Activated T-cell treated with anti-CD3 and anti-CD28 coated beads for 48 hours (primary cell): ENCODE measurements at places on chromosomes 6 and 20.

- DNase-seq = no peak
These were observed 70.9 kb upstream of the TBX18 start for GRCh38 chr6:84835340-84835739.

DNA sequence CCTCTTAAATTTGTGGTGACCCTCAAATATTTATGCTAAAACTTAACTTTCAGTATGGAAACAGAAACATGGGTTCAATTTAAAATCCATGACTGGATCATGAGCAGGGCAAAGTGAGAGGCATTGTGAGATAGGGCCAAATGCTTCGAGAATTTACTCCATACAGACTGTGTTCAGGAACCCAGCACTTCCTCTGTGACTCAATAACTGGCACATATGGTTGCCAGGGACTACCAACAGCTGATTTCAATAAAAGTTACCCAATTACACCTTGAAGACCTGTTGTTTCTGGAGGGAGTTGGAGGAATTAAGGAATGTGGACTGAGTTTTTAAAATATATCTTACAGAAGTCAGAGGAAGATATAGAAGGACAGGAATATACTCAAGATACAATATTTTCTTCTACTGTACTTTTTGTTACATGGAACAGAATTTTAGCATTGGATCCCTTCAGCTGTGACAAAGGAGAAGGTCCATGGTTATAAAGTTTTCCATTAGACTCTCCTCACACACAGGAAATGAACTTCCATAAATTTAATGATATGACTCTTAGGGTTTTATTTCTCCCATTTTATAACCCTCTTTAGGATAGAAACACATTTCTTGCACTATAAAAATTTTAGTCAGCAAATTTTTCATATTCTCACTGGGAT lies 258.5 kb downstream of the KHDC1L start:
- DNase-seq = no peak

GRCh38 chr6:52369234-52369633 lies 7.3 kb downstream of the PAQR8 start:
- no peak for DNase-seq

DNA sequence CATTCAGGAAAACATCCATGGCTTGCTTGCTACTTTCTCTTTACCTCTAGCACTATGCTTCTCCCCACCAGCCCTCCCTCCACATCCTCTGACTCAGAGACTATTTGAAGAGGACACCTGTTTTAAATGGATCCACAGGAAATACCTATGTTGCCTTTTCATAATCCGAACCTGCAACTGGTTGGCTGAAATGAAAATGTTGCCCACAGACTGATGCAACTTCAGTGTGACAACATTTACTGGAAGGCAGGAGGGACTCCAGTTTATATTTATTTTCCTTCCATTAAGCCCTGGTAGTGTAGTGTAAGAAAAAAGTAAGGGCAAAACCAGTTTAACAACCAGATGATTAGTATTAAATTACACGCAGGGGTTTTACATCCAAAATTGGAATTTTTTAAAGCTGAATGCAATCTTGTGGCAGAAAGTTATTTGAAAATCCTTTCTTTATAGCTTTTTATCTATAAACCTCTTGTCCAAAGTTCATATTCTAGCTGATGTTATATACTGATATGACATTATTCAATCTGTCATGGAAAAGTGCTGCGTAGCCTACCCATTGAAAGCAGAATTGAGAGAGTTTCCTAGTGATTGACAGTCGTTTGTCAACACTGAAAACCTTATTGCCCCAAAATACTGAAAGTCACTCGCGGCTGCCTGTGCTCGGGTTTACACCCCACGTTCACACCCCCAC lies 881 bp upstream of the AIG1 start:
- DNase-seq = no peak

DNA sequence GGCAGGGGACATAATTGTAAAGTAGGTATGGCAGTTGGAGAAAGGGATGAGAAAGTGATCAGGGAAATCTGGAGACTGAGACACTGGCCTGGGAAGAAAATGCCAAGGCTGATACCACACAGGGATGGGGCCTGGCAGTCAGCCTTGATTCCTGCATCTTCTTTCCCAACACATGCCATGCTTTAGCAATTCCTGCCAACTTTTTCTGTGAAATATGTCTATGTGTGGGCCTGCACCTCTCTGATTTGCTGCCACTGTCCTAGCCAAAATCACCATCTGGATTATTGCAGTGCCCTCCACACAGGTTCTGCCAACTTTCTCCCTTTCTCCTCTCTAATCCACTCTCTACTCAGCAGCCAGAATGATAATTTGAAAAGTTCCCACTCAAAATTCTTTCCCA lies 759.8 kb upstream of the CITED2 start:
- no peak for DNase-seq

GRCh38 chr6:117188627-117189201 lies 76.6 kb upstream of the VGLL2 start:
- no peak for DNase-seq

GRCh38 chr20:10419550-10420133 lies 14.4 kb downstream of the MKKS start:
- DNase-seq = no peak

- no peak for DNase-seq
These were observed 2.1 kb upstream of the PPP1R18 start for GRCh38 chr6:30688569-30688968.

DNA sequence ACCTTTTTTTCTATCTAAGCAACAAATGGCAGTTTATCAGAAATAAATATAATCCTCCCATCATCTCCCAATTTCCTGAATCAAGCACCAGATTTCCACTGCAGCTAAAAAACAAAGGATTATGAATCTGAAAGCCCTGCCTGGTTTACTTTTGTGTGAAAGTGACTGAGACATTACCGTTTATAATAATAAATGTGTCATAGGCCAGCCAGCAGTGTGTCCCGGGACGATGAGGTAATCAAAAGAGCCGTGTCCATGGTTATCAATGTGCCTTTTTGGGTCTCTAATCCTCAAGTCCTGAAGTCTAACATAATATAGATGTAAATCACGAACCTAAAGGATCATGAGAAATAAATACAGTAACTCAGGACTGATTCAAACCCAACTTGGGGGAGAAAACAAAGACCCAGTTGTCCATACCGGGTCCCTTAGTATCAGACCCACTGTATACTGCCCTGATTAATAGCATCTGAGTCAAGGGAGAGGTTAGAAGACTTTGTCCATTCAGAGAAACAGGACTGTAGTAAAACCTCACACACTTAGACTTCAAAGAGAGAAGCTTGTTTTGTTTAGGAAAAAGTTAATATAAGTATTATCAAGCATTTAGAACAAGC lies 149.1 kb downstream of the SASH1 start:
- no peak for DNase-seq

- no peak for DNase-seq
These were observed 12.8 kb downstream of the NPEPL1 start for GRCh38 chr20:58705208-58705926.

DNA sequence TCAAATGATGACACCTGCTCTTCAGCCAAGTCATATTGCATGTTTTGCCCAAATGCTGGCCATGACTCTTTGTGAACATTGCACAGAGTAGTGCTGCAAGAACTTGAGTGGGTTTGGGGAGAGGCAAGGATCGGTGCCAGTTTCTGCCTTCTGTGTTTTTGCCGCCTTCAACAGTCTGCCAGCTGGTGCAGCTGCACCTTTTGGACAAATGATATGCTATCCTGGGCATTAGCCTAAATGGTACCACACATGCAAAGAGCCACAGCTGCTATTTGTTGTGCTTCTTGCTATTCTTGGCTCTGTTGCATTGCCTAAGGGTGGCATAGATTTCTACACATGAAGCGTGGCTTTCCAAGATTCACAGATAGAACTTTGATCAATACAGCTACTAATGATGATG lies 189.0 kb upstream of the CCN2 start:
- DNase-seq = no peak

- no peak for DNase-seq
These were observed 79.4 kb downstream of the SNX5 start for GRCh38 chr20:17889226-17889625.

GRCh38 chr6:4804095-4804494 lies 27.9 kb downstream of the CDYL start:
- DNase-seq = no peak

- no peak for DNase-seq
These were observed 68.2 kb downstream of the RFPL4B start for GRCh38 chr6:112415366-112415765.

- no peak for DNase-seq
These were observed 303.8 kb upstream of the THEMIS start for GRCh38 chr6:128204616-128205015.

DNA sequence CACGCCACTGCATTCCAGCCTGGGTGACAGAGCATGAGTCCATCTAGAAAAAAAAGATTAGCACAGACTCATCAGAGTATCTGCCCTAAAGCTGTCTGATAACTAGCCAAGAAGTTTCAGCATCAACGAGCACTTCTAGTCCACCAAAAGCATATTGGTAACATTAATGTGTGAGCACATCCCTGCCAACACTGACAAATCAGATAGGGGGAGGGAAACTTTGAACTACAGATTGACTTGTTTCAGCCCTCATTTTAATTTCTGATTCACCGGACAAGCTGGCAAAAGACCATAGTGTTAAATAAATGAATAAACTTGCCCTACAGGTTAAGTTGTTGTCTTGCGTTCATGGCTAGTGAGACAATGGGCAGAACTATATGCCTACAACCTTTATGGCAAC lies 7.7 kb upstream of the SEC63 start:
- DNase-seq = no peak

DNA sequence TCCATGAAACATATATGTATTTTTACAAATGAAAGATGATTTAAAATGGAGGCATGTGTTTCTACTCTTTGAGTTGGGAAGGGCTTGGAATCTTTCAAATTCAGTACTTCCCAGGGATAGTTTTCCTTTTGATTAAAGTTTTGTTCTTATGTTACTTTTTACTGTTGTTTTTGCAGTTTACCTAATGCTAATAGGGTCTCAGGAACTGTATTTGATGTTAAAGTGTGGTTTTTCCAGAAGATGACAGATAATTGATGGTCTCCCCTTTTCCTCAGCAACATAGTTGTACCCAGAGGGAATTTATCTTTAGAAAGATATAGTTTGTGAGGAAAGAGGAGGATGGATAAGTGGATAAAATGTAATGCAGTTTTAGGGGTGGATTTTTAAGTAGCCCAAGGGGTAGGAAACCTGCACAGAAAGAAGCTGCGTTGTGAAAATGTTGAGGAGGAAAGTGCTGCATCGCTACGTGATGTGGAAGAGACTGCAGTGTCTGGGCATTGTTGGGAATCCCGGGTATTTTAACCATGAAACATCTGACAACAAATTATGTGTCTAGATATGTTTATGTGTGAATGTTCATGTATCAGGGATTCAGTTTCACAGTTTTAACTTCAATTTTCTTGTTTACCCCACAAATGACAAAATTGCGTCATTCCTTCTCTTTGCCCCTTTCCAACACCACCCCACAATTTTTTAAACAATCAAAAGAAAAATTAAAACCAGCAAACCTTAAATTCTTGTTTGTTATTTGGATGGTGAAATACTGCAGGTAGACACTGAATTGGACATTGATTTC lies 42.3 kb downstream of the GNAS start:
- DNase-seq = no peak

DNA sequence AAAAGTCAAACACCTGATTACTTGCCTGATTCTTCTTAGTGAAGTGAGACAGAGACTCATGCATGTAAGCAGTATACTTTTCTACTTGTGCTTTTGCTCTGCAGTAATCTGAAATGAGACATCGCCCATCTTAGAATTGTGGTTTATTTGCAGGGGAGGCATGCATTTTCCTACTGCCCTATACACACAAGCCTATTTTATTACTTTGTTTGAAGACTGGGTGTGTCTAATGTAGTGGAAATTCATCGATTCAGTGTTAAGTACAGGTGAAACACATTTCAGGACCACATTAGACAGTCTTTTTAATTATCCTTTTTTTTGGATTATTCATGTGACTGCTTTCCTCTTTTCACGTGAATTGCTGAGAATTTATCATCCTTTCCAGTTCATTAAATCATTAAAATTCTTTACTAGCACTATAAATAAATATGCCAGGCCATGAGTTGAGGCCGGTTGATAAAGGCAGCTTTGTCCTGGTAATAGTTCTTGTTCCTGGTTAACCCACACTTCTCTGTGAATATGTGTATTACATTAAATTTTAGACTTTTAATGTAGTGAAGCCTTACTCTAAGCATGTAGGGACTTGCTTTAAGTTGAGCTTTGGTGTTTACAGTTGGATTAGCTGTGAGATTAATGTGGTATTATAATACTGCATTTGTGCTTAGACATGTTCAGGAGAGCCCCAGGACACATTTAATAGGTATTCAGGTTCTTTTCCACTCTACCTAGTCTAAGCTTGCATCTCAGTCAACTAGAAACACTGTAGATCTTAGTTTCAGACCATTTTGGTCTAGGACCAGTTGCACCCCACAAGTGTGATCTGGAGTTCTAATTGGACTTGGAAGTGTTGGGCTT lies 10.8 kb upstream of the BTBD3 start:
- DNase-seq = no peak

GRCh38 chr6:87282743-87283142 lies 39.6 kb upstream of the SMIM8 start:
- no peak for DNase-seq

DNA sequence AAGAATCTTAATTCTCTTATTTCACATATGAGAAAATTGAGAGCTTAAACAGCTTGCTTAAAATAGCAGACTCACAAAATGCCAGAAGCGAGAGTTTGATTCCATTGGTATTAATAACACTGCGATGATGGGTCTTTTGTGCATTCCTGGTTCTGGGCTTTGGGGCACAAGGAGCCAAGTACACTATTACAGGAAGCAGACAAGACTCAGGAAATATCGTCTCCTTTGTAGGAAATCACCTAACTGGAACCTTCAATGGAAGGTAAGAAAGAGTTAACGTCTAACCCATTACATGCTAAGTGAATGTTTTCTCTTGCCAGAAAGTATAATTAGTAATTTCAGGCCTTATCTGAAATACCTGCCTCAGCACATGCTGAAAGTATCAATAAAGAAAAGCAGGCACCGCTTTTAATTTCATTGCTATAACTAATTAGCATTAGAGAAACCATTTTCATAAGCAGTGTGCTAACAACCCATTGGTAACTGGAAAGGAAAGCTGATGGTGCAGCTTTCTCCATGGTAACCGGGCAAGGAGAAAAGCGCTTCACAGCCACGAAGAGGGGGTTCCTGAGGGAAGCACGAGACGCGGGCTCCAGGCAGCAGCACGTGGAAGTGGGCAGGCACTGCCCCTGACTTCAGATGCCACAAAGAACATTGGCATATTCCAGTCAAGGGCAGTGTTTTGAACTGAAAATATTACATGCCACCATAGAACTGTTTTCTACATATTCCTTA lies 206.7 kb upstream of the AGPAT4 start:
- no peak for DNase-seq

DNA sequence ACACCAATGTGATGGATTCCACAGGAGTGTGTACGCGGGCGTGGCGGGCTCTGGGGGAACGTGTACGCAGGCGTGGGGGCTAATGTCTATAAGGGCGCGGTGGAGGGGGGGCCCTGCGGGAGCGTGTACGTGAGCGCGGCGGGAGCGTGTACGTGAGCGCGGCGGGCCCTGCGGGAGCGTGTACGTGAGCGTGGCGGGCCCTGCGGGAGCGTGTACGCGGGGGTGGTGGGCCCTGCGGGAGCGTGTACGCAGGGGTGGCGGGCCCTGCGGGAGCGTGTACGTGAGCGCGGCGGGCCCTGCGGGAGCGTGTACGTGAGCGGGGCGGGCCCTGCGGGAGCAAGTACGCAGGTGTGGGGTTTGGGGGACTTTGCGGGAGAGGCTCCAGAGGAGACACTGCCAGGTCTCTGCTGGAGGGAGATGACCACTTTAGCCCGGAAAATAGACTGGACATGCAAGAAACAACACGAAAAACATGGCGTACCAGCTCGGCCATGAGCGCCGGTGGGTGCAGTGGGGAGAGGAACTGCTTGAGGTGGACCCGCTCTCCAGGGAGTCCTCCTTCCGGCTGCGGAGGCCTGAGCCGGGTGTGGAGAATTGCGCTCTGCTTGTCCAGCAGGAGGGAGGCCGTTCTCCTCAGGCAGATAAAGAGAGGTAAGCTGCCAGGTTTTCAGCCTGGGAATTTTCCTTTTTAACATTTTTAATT lies 27.8 kb upstream of the SMOC2 start:
- DNase-seq = no peak
